Activated B cell treated with CpG ODN at 0.5 μM for 24 hours (primary cell): ENCODE measurements at places on chromosomes 11 and 22. TPM values are rescaled to one million over a fixed set of nuclear protein-coding genes. Genes with fewer than 3 reads are reported as not detected.

ZNF214 gene
- total RNA-seq: not detected in 2 replicates

BEST1 gene
- total RNA-seq: 0.16 and 0.44 TPM in 2 replicates

C11orf21 gene
- 5.2 and 8.8 TPM in 2 replicates for total RNA-seq

DNA sequence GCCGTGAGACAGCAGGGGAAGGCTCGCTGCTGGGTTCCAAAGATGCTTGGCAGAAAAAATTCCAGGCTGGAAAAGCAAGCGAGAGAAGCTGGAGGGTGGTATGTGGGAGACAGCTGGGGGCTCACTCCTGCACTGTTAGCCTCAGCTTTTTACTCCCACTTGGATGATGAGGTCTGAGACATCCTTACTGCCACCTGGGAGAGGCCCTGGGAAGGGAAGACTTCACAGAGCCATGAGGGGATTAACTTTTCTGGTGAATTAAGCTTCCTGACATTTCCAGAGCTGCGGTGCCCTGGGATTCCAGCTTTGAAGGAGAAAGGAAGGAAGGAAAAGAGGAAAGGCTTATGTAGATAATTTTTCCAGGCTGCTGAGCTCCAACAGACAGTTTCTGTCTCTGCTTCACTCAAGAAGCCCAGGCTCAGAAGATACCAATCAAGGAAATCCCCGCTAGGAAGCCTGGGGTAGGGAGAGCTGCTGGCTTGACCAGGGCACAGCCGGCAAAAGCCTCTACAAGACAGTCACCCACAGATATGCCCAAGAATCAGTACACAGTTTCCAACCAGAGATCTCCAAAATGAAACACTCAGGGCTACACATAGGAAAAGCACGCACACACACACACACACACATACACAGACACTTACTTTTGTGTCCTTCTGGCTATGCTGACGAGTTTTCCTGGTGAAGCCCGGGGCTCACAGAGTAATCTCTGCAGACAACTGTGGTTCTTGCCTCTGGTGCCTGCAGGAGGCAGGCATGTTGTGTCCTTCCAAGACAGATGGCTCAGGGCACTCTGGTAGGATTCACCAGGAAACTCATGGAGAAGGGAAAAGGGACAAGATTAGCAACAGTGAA is 907 bp downstream of the MCHR1 start:
- H3K4me1 ChIP-seq: peaks cover 10% of the 10 kb centered on the region
- H3K27ac ChIP-seq: no peak overlapping the region
- no peak for DNase-seq
- H3K27me3 ChIP-seq: peaks cover 22% of the 10 kb centered on the region
- no peak overlapping the region for H3K4me3 ChIP-seq

DNA sequence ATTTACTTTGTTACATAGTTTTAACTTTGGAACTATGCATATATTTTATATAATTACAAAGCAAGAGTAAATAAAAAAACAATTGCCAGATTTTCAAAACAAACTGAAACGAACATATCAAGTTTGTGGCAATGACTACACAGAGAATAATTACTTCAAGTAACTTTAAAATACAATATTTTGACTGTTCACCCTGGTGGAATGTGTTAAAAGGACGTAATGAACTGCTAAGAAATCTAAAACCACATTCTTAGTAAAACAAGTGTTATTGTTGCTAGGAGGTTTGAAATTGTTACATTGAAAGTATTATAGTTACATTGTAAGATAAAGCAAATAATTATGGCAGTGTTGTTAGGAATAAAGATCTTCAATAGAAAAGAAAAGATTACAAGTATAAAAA is 71.4 kb downstream of the SFI1 start:
- no peak for DNase-seq
- peaks cover 39% of the 10 kb centered on the region for H3K36me3 ChIP-seq
- H3K27ac ChIP-seq: no peak overlapping the region
- peaks cover 3% of the 10 kb centered on the region for H3K4me1 ChIP-seq
- H3K4me3 ChIP-seq: no peak overlapping the region
- no peaks in the 10 kb centered on the region for H3K27me3 ChIP-seq

DNA sequence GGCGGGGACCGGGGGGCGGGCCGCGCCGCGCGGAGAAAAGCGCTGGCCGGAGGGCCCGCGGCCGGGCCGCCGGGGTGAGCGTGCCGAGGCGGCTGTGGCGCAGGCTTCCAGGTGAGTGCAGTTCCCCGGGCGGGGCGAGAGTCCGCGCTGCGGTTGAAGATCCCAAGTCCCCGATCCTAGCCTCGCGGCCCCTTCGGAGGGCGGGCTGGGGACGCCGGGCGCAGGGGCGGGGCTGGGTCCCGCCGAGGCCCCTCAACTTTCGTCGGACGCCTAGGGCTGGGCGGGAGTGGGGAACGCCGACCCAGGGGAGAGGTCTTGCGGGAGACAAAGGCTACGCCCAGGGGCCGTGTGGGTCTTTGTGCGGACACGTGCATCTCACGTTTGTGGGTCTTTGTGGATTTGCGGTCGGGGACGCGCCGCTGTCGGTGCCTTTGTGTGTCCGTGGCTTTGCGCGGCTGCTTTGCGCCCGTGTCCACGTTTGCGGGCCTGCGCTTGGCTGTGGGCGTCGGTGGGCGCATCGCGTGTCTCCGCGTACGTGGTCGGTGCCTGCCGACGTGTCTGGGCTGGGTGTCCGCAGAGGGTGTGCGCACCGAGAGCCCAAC is at the start of gene TSKU:
Gene TSKU, plus strand, starts transcription at position 63 of the 602 bp plus-strand sequence. CDS start 12,261 bp downstream, outside the sequence.
- peak within 1 kb of the TSS; percentile 71 for H3K4me3 ChIP-seq
- H3K27ac ChIP-seq: no peak within 1 kb of the TSS
- no peak for DNase-seq
- peaks cover 5% of the 10 kb centered on the region for H3K4me1 ChIP-seq
